ENCODE measurements at places on chromosomes 7 and 10. TPM values are rescaled to one million over a fixed set of nuclear protein-coding genes. Genes with fewer than 3 reads are reported as not detected.
A peak's percentile ranks its signal among the peaks of the same experiment; 100 is the strongest.

CC2D2B gene
- total RNA-seq = not detected

HMX3 gene
- not detected for total RNA-seq

TRIM4 gene
- total RNA-seq = 25.7 TPM

MGAM2 gene
- not detected for total RNA-seq

IGF2BP3 gene
- 0.29 TPM for total RNA-seq

DNA sequence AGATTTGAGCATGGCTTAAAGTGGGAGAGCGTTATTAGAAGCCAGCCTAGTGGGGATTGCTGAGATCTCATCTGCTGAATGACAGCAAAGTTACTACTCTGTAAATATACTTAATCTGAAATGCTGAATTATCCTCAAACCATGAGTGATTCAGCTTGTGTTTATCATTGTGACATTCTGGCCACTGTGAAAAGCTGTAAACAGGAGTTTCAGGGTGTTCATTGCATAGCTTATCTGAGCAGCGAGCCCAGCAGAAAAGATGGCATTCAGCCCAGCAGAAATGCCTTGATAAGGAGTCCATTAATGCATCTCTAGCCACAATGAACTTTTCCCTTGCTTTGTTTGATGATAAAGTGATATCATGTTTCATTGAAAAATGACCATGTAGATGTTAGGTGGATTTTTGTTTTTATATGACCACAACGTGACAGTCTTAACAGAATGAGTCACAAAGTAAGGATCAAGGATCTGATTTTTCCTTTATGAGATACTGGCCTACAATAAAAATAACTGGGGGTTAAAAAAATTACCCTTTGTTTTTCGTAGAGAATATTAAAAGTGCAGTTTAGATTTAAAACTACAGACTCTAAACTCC lies 7.8 kb downstream of the TES start:
- H3K36me3 ChIP-seq = no peaks in the 10 kb centered on the region
- H3K4me1 ChIP-seq = peaks cover 77% of the 10 kb centered on the region
- no peak overlapping the region for H3K4me3 ChIP-seq

DNA sequence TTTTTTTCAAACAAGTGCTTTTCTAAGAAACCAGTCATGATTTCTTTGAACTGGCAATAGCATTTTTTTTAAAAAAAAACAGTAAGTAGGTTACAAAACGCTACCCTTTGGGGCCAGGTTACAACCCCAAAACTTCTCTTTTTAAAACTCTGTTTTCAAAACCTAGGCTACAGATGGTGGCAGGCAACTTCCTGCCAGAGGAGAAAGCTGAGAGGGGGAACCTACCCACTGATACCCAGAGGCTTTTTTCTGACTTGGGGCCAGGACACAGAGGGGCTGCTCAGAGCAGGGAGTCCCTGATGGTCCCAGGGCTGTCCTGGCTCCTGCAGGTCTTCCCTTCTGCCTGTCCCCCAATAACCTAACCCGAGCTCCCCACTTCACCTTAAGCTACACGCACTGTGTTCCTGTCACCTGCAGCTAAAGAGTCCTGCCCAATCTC lies 6.9 kb downstream of the STN1 start:
- H3K27ac ChIP-seq = peak overlapping the region; percentile 94
- H3K4me1 ChIP-seq = peaks cover 72% of the 10 kb centered on the region
- peak overlapping the region; percentile 60 for H3K4me3 ChIP-seq
- no peaks in the 10 kb centered on the region for H3K27me3 ChIP-seq

- H3K36me3 ChIP-seq = peaks cover 42% of the 10 kb centered on the region
- no peak for DNase-seq
- H3K4me3 ChIP-seq = no peak overlapping the region
These were observed 196.5 kb downstream of the ADK start for GRCh38 chr10:74347522-74347921.
